Aorta (tissue), 5 donors: ENCODE measurements at places on chromosomes 3 and 15.

- H3K27me3 ChIP-seq, result no peaks in the 10 kb centered on the region
- H3K4me1 ChIP-seq, result peaks cover 5% of the 10 kb centered on the region
- no peak for DNase-seq
- H3K4me3 ChIP-seq, result no peak overlapping the region
Observed at GRCh38 chr15:99321468-99321867, 70.2 kb downstream of the LRRC28 start.

- DNase-seq, result no peak
- no peaks in the 10 kb centered on the region for H3K27me3 ChIP-seq
- no peaks in the 10 kb centered on the region for H3K4me1 ChIP-seq
- H3K4me3 ChIP-seq, result no peak overlapping the region
Observed at GRCh38 chr3:112804021-112804420, 42.6 kb downstream of the CD200R1L start.

DNA sequence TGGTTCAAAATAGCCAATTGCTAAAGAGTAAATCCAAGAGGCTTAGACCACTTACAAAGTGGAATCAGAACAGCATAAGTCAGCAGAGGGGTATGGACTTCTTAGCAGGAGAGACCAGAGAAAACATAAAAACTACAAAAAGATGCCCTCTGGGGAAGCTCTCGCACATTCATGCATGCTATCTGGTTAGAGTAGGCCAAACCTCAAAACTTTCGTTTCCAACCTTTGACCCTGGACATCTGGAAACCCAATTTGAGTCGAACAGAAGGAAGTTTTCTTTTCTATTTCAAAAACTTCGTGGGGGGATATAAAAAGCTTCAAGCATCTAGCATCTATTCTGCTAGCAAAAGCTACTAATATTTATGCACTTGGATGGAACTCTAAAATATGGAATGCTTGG is 523.9 kb upstream of the AGTR1 start:
- H3K36me3 ChIP-seq, result no peaks in the 10 kb centered on the region
- DNase-seq, result no peak
- H3K27me3 ChIP-seq, result no peaks in the 10 kb centered on the region
- H3K4me1 ChIP-seq, result no peaks in the 10 kb centered on the region
- no peak overlapping the region for H3K4me3 ChIP-seq

DNA sequence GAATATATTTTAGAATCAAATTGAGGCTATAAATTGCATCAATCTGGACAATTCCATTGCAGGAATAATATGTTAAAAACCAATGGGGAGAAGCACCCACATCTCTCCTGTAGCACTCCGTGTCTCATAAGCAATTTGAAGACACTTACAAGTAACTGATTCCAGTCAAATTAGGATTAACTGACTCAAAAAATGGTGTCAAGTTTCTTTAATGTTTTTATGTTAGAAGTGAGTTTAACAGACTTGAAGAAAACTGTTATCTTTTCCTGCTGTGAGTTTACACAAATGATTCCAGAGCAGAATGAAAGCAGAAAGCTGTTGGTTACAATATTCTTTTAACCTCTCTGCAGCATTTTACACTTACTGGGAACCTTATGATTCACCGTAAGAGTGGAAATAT is 23.2 kb downstream of the RLBP1 start:
- H3K36me3 ChIP-seq, result peaks cover 5% of the 10 kb centered on the region
- H3K27ac ChIP-seq, result no peak overlapping the region
- no peaks in the 10 kb centered on the region for H3K4me1 ChIP-seq
- DNase-seq, result no peak

- no peak overlapping the region for H3K4me3 ChIP-seq
- no peak for DNase-seq
- no peaks in the 10 kb centered on the region for H3K27me3 ChIP-seq
- H3K36me3 ChIP-seq, result no peaks in the 10 kb centered on the region
- no peak overlapping the region for H3K27ac ChIP-seq
Observed at GRCh38 chr15:47887241-47887800, 170.0 kb downstream of the SEMA6D start.

GRCh38 chr15:85583923-85584390 is 203.6 kb downstream of the AKAP13 start:
- H3K36me3 ChIP-seq, result no peaks in the 10 kb centered on the region
- H3K27me3 ChIP-seq, result no peaks in the 10 kb centered on the region
- no peak for DNase-seq
- H3K27ac ChIP-seq, result no peak overlapping the region
- H3K4me3 ChIP-seq, result no peak overlapping the region
- peaks cover 2% of the 10 kb centered on the region for H3K4me1 ChIP-seq

- no peaks in the 10 kb centered on the region for H3K36me3 ChIP-seq
- no peaks in the 10 kb centered on the region for H3K27me3 ChIP-seq
- peaks cover 17% of the 10 kb centered on the region for H3K4me1 ChIP-seq
- peak overlapping the region; percentile 90 for H3K27ac ChIP-seq
- DNase-seq, result peak; percentile 74
- no peak overlapping the region for H3K4me3 ChIP-seq
Observed at GRCh38 chr3:124878561-124879336, 8.4 kb downstream of the ITGB5 start.

DNA sequence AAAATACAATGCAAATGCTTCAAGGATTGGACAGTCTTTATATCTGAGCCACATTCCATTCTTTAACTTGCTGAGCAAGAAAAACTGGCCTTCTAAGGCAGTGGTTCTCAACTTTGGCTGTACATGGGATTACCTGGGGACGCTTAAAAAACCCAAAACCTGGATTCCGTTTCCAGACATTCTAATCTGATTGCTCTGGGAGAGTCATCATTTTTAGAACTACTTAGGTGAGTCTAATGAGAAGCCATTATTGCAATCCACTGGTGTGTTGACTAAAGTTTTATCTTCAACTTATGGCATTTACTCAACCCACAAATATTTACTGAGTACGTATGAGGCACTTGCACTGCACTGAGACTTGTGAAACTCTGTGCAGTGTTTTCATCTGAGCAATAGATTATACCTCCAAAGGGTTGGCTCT is 195.7 kb upstream of the ATP11B start:
- DNase-seq, result no peak
- no peak overlapping the region for H3K27ac ChIP-seq
- peaks cover 3% of the 10 kb centered on the region for H3K27me3 ChIP-seq
- H3K36me3 ChIP-seq, result no peaks in the 10 kb centered on the region
- H3K4me1 ChIP-seq, result no peaks in the 10 kb centered on the region
